ENCODE measurements at places on chromosomes 4 and X.

- no peak for DNase-seq
Measured at GRCh38 chrX:68249401-68249831, 183.9 kb downstream of the OPHN1 start.

GRCh38 chrX:19344661-19345060, 934 bp downstream of the PDHA1 start:
- DNase-seq, result no peak

DNA sequence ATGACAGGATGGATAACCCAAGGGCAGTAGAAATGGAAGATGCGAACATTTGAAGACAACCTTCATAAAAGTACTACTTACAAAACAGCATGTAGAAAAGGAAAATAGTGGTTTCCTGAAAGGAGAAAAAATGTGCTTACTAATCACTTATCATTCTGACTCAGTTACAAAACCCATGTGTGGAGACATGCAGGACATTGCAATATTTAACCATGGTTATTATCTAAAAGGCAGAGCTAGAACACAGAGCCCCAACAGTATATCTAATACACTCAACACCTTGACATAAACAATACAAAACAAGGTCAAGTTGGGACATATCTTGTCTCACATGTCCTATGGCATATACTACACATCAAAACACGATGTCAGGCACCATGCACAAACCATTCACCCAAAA, 55.9 kb downstream of the EIF4E start:
- no peak for DNase-seq

GRCh38 chr4:118390121-118390520, 37.3 kb upstream of the PRSS12 start:
- no peak for DNase-seq
